ENCODE measurements at places on chromosomes 12 and 14.
A peak's percentile ranks its signal among the peaks of the same experiment; 100 is the strongest.

DNA sequence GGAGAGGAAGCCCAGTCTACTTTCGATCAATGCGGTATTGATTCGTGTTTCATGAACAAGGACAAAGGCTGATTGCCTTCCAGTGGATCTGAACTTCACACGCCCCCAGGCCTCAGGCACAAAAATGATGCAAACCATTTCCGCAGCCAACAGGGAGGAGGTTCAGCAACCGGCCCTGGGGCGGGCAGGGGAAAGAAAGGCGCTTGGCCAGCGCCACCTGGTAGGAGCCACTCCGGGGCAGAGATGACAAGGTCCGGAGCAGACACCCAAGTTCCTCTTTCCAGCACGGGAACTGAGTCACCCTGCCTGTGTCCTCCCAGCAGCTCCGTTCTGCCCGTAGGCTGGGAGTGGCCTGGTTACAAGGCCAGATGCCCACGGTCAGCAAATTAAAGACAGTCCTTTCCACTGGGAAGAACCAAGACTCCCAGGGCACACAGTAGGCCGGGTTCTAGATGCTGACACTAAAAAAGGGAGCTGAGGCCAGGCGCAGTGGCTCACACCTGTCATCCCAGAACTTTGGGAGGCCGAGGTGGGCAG lies 136.3 kb downstream of the SCARB1 start:
- DNase-seq = peak; percentile 81

DNA sequence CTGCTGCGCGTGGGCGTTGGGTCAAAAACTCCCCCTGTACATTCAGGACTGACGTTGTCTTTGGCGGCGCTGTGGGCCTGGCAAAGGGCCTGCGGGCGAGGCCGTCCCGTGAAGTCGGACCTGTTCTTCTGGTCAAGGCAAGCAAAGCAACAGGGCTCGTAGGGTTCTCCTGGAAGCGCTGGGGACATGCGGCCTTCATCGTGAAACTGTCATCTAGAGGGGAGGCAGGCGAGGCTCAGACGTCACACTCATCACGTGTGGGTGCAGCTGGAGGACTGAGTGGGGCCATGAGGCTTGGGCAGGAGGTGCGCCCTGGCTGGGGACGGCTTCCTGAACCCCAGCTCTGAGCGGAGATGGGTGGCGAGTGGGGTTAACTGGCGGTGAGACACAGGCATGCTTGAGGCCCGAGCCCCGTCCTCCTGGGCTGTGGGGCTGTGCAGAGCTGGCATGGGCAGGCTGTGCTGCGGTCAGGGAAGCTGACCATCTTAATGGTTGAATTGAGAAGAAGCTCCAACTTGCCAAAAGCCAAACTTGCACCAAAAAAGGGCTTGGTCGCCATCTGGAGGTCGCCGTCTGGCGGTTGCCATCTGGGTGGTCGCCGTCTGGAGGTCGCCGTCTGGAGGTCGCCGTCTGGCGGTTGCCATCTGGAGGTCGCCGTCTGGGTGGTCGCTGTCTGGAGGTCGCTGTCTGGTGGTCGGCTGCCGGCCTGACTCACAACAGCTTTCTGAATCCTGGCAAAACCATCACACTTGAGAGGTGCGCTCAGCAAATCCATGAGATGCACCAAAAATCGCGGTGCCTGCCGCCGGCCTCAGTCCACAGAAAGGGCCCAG lies 66.2 kb downstream of the NOC4L start:
- no peak for DNase-seq

GRCh38 chr14:98514016-98514415 lies 758.0 kb downstream of the BCL11B start:
- DNase-seq = no peak

DNA sequence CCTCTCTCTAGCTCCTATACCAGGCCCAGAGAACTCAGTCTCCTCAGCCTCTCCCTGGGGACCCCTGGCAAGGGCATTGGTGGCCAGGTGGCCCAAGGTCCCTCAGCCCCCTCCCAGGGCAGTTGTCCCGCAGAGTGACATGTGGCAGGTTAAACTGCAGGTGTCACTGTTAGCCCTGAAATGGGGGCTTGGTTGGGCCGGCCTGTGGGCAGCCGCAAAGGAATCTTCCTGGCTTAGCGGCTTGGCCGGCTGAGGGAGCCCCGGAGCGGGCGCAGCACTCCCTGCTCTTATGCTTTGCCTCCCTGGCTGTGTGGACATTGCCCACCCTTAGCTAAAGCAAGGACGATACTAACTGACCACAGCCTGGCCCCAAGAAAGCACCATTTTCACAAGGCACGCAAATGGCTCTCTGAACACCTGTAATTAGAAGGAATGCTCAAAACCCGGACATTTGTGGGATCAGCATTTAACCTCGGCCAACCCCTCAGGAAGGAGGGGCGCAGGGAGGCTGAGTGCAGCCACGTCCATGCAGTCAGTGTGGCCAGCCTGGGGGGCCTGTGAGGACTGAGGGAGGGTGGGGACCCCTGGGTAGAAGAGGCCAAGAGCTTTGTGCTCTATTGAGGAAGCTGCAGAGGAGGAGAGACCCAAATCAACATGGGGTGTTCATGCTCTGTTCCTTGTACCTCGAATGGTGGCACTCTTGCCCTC lies 82.2 kb downstream of the PAPOLA start:
- DNase-seq = no peak

DNA sequence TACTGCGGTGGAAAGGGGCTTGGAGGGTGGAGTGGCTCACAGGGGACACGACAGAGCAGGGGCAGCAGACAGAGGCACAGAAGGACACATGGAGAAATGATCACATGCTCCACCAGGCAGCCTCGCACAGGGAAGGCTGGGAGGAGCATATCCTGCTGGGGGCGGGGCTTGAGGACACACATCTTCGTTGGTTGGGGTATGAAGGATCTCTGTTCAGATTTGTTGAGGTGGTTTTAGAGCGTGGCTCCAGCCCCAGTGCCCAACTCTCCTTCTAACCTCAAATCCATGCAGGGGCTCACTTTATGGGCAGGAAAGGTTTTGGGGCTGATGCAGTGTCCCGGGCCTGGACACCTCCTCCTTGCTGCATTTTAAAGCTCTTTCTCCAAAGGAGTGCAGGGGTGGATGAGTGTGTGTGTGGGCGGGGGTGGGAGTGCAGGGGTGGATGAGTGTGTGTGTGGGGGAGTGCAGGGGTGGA lies 733 bp upstream of the P3H3 start:
- peak; percentile 21 for DNase-seq

- DNase-seq = no peak
Measured at GRCh38 chr14:22861651-22862050, 9.9 kb upstream of the LRP10 start.

- no peak for DNase-seq
Measured at GRCh38 chr12:20628999-20629398, 66.1 kb upstream of the SLCO1C1 start.

DNA sequence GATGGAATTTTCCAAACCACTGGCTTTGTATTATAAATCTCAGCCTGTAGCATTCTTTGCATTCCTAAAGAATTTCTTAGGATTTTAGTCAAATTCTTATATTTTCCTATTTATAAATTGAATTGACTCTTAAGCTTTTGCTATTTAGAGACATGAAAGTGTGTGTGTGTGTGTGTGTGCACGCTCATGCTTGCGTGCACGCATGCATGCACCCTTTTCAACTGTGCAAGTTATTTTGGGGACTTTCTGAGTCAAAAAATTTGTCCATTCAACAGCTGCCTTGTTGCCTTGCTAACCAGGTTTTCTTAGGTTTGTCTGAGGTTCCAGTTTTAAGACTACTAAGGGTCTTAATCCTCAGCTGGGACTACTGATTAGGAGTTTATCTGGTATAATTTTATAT lies 42.6 kb downstream of the GPATCH2L start:
- DNase-seq = no peak

DNA sequence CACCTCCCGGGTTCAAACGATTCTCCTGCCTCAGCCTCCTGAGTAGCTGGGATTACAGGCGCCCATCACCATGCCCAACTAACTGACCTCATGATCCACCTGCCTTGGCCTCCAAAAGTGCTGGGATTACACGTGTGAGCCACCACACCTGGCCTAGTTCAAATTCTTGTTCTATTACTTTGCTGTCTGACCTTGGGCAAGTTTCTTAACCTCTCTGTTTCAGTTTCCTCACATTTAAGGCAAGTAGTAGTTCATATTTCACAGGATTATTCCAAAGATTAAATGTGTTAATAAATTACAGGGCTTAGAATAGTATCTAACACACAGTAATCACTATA lies 10.9 kb downstream of the RXYLT1 start:
- no peak for DNase-seq

DNA sequence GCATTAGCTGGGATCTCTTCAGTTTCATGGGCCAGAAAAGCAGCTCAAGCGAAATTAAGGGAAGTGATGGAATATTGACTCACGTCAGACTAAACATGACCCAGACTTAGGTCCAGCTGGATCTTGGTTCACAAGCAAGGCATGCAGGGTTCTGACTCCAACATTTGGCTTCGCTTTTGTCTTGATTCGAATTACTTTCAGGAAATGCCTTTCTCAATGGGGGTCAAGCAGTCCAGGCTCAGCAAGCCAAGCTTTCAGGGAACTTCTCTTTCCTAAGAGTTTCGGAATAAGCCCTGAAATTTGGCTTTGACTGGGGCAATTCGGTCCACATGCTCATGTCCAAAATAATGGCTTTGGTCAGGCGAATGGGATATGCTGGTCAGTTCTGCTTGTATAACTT lies 678.7 kb upstream of the TMEM132C start:
- DNase-seq = no peak

GRCh38 chr12:51085757-51086156 lies 2.4 kb upstream of the CSRNP2 start:
- no peak for DNase-seq

DNA sequence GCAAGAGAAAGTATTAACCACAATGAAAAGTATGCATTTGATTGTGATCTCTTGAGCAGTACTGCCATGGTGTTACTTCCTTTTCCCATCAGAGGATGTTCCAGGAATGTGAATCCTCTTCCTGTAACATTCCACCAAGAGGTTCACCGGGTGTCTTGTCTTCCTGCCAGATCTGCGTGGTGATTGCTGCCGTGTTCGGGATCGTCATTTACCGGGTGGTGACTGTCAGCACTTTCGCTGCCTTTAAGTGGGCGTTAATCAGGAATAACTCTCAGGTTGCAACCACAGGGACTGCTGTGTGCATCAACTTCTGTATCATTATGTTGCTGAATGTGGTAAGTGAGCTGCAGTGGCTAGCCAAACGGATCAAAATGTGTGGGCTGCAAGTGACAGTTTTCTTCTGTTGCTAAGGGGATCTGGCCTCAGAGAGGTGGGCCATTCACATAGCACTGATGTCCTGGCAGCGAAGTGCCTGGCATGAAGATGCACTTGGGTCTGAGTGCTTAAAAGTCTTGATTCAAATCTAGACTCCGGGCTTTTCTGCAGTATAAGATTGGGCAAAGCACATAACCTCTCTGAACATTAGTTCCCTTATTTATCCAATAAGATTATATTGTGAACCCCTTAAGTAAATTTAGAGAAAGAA lies 123.4 kb downstream of the SLC5A8 start:
- DNase-seq = no peak

- DNase-seq = peak; percentile 5
Measured at GRCh38 chr12:111268738-111269572, 99.9 kb downstream of the PHETA1 start.

GRCh38 chr14:38255673-38256532 lies at the start of gene CLEC14A:
Gene CLEC14A, minus strand, starts transcription at chr14:38256093. Its CDS starts 71 bp downstream, at chr14:38256022.
- DNase-seq = no peak

- no peak for DNase-seq
Measured at GRCh38 chr14:95208598-95208997, 51.3 kb upstream of the DICER1 start.

DNA sequence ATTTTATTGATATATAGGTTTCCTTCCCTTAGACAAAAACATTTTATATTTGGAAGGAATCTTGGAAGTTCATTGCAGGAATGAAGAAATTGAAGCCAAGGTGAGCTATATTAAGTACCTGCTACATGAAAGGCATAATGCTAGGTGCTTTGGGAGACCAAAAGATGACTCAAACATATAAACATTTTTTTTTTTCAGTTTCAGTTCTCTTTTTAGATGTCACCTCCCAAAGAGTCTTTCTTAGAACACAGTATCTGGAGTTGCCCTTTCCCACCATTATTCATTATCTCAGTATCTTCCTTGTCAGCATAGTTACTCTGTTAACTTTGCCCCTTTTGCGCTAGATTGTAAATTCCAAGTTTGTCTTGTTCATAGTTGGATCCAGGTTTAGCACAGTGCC lies 1.1 kb downstream of the LIN52 start:
- no peak for DNase-seq

GRCh38 chr12:117587631-117588287 lies 226.3 kb upstream of the NOS1 start:
- DNase-seq = no peak

DNA sequence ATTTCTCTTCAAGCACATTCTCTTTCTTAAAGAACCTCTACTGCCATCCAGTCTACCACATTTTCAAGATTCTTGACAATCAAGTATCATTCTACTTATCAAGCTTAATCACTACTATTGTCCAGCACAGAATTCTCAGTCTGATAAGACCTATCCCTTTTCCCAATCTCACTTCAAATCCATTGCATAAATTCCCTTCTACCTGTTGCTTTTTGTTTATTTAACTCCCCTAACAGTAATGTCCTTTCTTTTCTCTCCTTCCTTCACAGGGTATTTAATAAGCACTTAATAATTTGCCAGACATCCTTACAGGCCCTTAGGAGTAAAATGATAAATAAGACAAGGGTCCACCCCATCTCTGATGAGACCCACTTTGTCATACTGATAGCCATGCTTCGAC lies 41.7 kb downstream of the ZFC3H1 start:
- DNase-seq = no peak

- no peak for DNase-seq
Measured at GRCh38 chr12:46412857-46413256, 40.3 kb upstream of the SLC38A2 start.

- no peak for DNase-seq
Measured at GRCh38 chr12:51813931-51814310, 34.6 kb downstream of the FIGNL2 start.

DNA sequence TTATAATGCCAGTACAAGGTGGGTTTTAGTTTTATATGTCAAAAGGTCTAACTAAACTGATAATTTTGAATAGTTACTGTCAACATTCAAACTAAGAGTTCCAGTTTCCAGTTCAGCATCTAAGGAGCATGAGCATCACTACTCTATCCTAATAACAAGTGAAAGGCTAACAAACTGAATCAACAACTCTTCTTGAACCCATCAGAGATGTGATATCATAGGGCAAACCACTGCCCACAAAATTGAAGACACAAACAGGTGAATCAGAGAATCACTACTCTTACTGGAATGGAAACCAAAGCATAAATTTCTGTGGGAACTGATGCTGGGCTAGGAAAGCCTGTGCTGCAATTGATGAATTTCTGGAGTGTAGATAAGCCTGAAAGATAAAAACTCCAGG lies 140.7 kb upstream of the GRIP1 start:
- no peak for DNase-seq

- no peak for DNase-seq
Measured at GRCh38 chr12:93302331-93303229, 75.1 kb upstream of the NUDT4 start.

- DNase-seq = no peak
Measured at GRCh38 chr14:33717866-33718265, 233.0 kb downstream of the EGLN3 start.

GRCh38 chr12:4421590-4422031 lies 24.0 kb downstream of the FGF6 start:
- no peak for DNase-seq

- DNase-seq = no peak
Measured at GRCh38 chr12:104796475-104796862, 161.6 kb downstream of the SLC41A2 start.

All from CD4-positive, alpha-beta T cell treated with Interferon alpha-2 for 1 hour (primary cell).